Activated CD8-positive, alpha-beta memory T cell treated with anti-CD3 and anti-CD28 coated beads for 1 hour (primary cell): ENCODE measurements at places on chromosomes 5 and 9.

DNA sequence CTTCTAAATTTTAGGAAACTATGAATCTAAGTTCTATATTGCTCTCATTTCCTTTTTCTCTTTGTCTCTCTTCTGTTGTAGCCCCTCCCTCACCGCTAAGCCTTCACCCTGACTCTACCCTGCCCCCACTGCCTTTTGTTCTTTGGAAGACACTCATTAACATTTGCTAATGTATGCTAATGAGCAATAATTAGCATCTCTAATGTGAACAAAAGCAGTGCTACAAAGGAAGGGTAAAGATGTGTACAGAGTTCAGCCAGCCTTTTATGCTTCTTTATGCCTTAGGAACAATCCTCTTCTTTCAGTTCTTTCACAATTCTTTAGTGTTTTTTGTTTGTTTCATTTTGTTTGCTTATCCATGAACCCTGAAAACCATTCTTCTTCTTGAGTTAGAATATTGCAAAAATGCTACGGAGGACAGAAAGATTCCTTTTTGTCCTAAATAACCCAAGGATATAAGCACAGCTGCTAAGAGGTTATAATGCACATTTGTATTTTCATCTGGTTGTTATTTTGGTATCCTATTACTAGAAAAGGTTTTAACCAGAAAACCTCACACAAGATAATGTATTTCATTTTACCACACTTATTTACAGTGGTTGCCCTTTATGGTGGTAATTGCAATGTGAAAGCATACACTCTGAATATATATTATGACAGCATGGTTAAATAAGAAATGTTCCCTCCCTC is 159.3 kb downstream of the TMC1 start:
- no peak for DNase-seq

- no peak for DNase-seq
Measured at GRCh38 chr9:125613141-125613540, 93.9 kb downstream of the MAPKAP1 start.

DNA sequence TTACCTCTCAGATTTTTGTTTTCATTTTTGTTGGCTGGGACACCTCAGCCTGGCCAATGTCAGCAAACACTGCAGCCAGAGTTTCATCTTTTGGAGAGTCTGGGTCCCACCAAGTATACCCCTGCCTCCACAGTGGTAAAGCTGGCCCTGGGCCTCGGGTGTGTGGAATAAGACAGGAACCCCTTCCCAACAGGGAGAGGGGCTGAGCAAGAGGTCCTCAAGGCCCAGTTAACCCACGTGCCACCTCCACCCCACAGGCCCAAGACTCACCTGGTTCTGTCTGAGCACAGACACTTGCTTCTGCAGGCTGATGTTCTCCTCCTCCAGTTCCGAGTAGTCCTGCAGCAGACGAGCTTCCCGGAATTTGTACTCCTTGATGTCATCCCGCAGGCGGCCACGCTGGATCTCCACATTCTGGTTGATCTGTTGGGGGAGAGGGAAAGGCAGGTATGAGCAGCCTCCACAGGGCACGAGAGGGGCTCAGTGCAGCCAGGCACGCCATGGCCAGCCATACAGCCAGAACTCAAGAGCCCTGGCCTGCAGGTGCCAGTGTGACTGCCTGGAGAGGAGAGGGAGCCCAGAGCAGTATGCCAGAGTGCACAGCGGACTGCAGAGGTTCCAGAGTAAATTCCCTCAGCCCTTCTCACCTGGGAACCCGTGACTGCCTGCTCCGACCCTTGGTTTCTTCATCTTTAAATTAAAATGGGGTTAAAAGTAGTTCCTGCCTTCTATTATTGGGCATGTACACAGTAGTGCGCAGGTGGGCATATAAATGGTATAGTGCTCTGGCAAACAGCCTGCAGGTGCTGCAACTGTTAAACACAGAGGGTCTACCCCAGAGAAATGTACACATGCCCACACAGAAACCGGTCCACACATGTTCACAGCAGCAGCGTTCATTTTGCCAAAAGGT is 42.0 kb downstream of the BICD2 start:
- DNase-seq = no peak

DNA sequence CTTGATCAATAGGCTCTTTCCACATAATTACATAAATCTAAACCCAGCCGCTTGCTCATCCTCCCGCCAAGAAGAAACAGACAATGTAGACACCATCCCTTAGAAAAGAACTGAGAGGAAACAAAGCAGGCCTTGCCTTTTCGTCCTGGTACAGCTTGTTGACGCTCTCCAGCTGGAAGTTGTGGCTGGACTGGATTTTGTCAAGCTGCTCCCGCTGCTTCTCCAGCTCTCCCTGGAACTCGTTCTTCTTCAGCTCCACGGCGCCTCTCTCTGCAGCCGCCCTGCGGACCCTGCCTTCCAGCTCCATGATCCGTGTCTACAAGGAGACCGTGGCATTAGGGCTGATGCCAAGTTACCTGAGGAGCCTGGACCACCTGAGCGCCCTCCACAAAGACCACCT is 22.1 kb downstream of the GOLM1 start:
- DNase-seq = no peak

DNA sequence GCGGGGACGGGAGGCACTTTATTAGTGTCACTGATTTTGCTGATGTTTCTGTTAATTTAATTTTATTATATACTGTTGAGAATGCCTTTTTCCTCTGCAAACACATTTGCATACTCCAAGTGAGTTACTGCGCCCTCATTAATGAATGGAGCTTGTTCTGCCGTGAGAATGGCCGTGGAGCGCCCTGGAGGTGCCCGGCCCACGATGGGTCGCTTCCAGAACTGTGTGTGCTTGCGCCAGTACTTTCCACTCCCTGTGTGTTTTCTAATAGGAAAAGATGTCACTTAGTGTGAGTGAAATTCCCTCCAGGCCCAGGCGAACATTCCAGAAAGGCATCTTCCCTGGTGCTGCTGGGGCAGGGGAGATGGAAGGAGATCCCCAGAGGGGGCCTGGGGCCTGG is 30.1 kb downstream of the NDUFS6 start:
- DNase-seq = no peak

- DNase-seq = no peak
Measured at GRCh38 chr9:100492952-100493351, 20.0 kb downstream of the TMEFF1 start.

- no peak for DNase-seq
Measured at GRCh38 chr5:81898403-81898802, 73.4 kb upstream of the ATG10 start.

- no peak for DNase-seq
Measured at GRCh38 chr5:142484821-142485387, 160.1 kb upstream of the SPRY4 start.

- DNase-seq = no peak
Measured at GRCh38 chr5:23963449-23963848, 456.0 kb downstream of the PRDM9 start.

DNA sequence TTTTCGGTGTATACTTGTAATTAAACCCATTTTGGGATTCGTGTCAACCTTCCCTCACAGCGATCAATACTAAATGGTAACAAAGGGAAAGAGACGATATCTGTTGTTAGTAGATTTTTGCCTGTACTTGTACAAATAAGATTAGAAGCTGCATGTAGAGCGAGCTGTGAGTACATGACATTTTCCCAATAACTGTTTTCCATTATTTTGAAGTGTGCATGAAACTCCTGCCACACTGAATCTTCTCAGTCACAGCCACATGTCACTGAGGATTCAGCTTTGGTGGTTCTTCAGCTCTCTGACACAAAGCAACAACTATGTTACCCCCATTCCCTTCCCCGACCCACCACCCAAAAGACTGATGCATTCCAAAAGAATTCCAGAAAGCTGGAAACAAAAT is 685.6 kb downstream of the EFNA5 start:
- DNase-seq = no peak

GRCh38 chr5:93221-93980 is 1.4 kb downstream of the PLEKHG4B start:
- no peak for DNase-seq

- no peak for DNase-seq
Measured at GRCh38 chr9:6845880-6846279, 88.1 kb downstream of the KDM4C start.

- DNase-seq = no peak
Measured at GRCh38 chr9:71821405-71821804, 53.1 kb upstream of the CEMIP2 start.

GRCh38 chr5:160390787-160391696 is 8.8 kb downstream of the FAM200C start:
- DNase-seq = no peak

- DNase-seq = no peak
Measured at GRCh38 chr5:57770039-57770438, 287.4 kb upstream of the ACTBL2 start.

GRCh38 chr5:125115195-125115525 is 368.7 kb upstream of the ZNF608 start:
- DNase-seq = no peak

DNA sequence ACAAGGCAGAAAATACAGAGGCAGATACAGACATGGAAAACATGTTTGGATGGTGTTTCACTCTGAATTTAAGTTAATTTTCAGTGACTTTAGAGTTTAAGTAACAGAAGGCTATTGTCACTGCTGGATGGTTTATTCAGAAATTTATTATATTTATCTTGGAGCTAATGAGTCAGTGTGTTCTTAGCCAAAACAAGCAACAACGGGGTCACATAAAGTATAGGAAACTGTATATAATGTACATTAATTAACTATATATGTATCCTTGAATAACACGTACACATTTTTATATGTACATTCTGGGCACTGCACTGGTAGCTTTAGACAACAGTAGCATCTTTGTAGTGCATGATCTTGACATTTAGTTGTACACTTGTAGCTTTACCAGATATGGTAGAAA is 30.7 kb downstream of the CYLC2 start:
- DNase-seq = no peak

- DNase-seq = no peak
Measured at GRCh38 chr5:171316258-171317121, 7.4 kb downstream of the TLX3 start.

DNA sequence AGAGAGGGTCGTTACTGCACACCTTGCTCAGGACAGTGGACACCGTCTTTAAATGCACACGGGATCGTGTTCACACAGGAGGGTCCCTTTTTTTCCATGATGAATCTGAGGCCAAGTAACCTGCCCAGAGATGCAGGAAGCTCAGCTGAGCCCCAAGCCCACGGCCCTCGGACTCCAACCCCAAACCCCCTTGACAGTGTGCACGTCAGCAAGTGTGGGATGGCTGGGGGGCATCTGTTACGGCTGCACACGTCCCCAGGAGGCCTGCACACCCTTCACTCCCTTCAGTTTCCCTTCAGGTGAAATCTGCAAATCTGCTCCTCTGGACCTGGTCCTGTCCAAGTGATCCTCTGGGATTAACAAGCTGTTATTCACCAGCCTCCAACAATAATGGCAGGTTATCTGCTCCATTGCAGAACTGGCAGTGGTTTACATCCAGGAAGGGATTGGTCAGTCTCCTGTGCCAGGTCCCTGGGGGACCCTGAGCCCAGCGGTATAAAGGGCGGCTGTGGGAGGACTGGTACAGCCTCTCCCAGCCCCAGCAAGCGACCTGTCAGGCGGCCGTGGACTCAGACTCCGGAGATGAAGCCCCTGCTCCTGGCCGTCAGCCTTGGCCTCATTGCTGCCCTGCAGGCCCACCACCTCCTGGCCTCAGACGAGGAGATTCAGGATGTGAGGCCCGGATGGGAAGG is at the start of gene LCN1:
Gene LCN1 (plus strand): TSS at position 525 of the 692 bp plus-strand sequence. CDS start 58 bp downstream, at position 583.
- DNase-seq = no peak

DNA sequence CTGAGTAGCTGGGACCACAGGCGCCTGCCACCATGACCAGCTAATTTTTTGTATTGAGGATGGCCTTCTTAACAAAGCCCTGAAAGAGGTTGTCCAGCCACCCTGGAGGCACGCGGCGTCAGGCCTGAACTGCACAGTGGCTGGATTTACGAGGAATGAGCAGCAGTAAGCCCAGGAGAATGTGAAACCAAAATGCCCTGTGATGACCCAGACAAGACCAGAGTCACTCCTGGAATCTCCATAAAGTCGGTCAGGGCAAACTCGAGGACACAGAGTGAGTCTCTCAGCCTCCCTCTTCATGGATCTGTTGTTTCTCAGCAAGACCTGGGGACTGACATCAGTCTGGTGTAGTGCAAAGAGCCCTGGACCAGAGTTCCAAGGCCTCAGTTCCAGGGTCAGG is 53.2 kb upstream of the C5orf58 start:
- no peak for DNase-seq

DNA sequence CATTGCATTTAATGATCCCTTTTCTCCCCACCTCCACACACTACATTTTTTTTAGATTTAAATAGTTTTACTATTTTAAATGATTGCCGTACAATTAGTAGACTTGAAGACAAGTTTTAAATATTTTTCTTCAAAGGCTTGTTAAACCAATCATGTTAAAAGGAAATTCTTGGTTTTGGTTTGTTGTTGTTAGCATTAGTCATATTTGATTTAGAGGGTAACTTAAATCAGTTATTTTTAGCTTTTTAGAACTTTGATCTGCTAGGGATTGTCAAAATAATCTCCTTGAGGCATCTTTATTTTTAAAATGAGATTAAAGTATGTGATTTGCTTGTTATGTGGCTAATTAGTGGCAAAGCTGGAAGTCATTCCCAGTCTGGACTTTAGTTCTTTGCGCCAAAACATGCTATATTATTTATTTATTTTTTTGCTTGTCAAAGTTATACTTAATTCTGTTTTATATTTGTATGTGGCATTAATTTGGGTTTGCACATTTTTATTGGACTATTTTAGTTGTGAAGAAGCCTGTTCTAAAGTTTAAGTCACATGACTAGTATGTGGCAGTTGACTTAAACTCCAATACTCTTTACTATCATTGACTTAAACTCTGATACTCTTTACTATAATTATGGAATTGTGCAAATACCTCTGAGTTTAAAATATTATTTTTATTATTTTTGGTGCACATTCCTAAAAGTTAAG is 14.7 kb downstream of the ITGA1 start:
- DNase-seq = no peak

- DNase-seq = no peak
Measured at GRCh38 chr5:148684528-148684927, 30.2 kb upstream of the HTR4 start.

- DNase-seq = no peak
Measured at GRCh38 chr5:17113174-17113958, 104.1 kb upstream of the BASP1 start.

GRCh38 chr9:132141344-132141947 is 20.4 kb upstream of the NTNG2 start:
- DNase-seq = no peak

DNA sequence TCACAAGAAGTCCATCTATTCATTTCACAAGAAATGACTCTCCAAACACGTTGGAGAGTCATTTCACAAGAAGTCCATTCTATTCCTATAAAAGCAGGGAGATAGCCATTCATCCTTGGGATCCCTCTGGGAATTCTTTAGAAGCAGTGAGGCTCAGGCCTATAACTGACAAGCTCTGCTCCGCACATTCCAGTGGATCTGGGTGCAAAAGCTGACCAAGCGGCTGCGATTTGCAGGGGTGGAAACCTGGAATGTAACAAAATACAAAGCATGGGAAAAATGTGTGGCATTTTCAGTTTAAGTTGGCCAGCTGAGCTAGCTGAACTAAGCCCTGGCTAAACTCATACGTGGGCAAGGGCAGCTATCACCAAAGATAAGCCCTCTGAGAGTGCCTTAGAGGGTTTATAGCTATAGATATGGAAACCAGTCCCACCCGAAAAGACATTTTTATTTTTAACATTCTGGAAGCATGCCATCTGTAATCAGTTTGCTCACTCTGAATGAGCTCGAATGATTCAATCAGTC is 8.7 kb downstream of the TAS2R1 start:
- no peak for DNase-seq
